ENCODE measurements at places on chromosomes 3 and 15. TPM values are rescaled to one million over a fixed set of nuclear protein-coding genes. Genes with fewer than 3 reads are reported as not detected.

TEX55 gene
- not detected for total RNA-seq

FANCD2OS gene
- total RNA-seq: not detected

LYZL4 gene
- not detected for total RNA-seq

SERINC4 gene
- not detected for total RNA-seq

AHSG gene
- total RNA-seq: not detected

PRR20G gene
- total RNA-seq: not detected

KPNA1 gene
- 47.1 TPM for total RNA-seq

CYB561D2 gene
- 13.7 TPM for total RNA-seq

METTL6 gene
- 19.3 TPM for total RNA-seq

CADM2 gene
- not detected for total RNA-seq

DNA sequence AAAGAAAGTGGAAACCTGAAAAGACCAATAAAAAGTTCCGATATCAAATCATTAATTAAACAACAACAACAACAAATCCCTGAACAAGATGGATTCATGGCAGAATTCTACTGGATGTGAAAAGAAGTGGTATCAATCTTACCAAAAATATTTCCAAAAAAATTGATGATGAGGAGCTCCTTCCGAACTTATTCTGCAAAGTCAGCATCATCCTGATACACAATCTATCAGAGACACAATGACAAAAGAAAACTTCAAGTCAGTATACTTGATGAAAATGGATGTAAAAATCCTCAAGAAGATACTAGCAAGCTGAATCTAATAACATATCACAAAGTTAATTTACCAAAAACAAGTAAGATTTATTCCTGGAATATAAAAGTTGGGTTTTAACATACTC is 881.8 kb downstream of the SI start:
- no peak for DNase-seq

DNA sequence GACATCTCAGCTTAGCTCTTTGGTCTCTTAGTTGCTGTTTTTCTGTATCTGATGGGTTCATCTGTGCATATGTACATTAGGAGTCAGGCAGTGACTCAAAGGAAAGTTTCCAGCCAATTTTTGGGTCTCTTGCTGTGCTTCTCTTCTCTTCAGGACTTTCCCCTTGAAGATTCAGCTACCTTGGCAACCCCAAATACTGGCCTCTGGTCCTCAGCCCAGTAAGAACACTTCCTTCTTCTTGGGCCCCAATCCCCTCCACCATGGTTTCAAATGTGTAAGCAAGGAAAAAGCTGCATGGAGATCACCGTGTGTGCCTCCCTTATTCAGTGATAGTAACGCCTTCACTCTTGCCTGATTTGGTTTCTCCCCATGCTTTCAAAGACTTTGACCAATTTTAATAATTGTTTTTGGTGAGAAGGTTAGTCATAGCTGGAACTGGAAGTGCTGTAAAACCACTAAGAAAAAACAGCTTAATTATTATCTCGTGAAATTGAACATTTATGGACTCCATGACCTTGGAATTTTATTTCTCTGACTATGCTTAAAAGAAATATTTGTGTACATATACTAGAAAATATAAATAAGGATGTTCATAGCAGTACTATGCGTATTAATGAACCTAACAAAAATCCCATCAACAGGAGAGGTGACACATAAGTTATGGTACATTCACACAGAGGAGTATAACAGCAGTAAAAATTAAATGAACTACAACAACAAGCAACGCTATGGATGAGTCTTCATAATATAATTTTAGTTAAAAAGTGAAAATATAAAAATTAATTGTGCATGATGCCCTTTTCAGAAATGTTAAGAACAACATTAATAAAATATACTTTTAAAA is 125.3 kb upstream of the BCL6 start:
- no peak for DNase-seq

- DNase-seq: no peak
Measured at GRCh38 chr3:111236836-111237713, 165.5 kb downstream of the NECTIN3 start.

- no peak for DNase-seq
Measured at GRCh38 chr3:16466822-16467221, 46.7 kb downstream of the RFTN1 start.

DNA sequence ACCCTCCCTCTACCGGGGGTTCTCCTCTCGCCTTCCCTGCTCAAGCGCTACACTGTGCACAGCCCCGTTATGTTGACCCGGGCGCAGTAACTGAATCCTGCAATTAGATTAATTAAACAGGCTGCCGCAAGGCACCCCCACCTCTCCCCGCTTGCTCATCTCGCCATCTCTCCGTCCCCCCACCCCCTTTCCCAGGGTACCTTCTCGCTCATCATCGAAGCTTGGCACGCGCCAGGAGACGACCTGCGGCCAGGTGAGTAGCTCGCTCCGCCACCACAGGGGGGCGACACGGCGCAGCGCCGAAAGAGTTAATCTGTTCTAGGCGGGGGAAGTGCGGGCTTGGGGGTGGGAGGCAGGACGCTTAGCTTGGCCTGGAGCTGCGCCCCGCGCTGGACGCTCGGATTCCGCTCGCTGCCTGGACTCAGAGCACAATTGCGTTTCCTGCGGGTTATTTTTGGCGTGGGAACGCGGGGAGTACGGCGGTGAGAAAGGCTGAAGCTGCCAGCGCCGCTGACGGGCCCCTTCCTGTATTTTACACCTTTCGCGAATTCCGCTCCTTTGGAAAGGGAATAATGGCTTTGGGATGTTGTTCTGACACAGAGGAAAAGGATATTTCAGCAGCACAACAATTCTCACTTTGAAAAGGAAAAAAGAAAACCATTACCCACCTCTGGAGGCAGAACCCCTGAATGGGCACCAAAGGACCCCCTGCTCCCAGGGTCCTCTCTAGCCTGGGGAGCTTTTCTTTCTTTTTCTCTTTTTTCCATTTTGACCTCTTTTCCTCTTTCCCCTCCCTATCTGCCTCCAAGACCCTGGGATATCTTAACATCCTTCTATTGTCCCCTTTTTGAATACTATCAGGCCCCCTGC is 1.5 kb downstream of the DLL4 start:
- no peak for DNase-seq

- no peak for DNase-seq
Measured at GRCh38 chr15:87481126-87481525, 775.4 kb downstream of the NTRK3 start.

- DNase-seq: no peak
Measured at GRCh38 chr3:143037867-143038266, 36.5 kb downstream of the U2SURP start.

DNA sequence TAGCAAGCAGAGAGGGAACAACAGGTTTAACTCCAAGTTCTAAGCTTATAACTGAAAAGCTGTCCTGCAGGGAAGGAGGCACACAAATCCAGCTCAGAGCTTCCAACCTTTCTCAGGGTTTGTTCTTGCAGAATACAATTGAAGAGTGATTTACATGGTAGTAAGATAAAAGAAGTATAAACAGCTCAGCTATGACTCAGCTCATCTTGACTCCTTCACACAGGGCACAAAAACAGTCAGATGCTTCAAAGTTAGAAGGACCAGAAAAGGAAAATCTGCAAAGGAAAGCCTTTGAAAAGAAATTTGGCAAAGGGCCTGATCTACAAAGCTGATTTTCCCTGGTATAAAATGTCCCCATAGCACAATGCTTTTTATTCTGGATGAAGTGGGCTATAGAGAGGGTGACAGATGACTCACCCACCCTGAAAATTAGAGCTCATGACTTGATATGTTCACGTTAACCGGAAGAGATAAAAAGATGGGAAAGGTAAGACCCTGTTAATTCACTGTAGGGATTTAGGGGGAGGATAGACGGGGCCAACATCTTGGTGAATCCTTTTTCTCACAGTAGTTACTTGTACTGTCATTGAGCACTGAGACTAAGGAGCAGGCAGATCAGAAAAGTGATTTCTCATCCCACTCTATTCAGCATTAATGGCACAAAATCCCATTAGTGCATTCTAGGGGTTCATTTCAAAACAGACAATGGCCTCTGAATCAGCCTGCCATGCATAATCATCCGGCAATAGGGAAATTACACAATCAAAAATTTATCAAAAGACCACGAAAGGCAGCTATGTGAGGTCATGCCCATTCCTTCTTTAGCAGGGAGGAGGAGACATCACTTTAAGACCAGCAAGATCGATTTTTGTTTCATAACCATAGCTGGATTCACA is 143.5 kb downstream of the GAP43 start:
- DNase-seq: peak; percentile 56

- DNase-seq: no peak
Measured at GRCh38 chr3:104598848-104599511, 767.7 kb upstream of the ALCAM start.

DNA sequence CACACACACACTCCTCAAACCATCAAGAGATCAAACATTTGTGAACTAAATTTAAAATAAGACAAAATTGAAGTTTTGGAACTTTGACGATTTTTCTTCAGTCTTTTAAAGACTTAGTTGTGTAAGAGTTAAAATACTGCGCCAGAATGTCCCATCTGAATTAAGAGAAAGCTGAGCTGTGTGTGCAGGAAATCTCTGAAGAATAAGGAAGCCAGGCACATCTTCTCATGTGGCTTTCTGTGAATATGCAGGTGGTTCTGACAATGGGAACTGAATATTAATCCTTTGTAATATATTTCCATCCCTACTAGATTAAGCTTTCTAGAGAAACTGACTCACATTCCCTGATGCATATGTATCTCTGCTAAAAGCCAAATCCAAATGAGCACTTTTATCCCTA is 60.1 kb upstream of the ICE2 start:
- DNase-seq: no peak

DNA sequence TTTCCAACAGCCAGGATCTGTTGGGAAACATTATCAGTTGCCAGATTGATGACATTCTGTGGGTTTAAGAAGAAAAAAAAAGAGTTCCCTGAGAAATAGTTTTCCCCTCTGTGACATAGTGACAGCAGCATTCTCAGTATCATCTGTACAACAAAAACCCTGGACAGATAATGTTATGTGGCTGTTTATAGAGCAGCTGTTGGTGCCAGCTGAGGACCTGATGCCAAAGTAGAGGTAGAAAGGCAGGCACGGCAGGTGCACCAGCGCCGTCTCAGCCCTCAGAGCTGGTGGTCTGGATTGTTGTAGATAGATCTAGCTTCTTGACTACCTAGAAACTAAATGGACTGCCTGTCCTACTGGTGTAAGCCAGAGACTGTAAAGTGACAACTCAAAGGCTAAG is 56.2 kb upstream of the FILIP1L start:
- DNase-seq: no peak

- no peak for DNase-seq
Measured at GRCh38 chr3:137765310-137766033, 1.4 kb downstream of the SOX14 start.

DNA sequence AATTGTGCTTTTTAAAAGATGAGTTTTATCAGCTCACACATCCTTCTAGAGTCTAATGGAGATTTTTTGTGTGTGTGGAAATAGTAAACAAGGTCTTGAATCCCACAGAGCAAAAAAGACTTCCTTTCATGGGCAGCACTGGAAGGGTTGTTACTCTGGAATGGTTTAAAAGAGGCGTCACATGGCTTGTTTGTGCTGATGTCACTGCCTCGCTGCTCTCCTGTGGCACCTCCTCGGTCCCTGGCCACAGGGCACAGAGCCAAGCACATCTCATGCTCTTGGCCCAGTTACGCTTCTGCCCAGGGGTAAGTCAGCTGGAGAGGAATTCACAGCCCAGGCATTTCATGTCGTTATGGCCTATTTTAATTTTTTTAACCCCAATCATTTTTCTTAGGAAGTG is 53.2 kb downstream of the PGPEP1L start:
- DNase-seq: peak; percentile 68

DNA sequence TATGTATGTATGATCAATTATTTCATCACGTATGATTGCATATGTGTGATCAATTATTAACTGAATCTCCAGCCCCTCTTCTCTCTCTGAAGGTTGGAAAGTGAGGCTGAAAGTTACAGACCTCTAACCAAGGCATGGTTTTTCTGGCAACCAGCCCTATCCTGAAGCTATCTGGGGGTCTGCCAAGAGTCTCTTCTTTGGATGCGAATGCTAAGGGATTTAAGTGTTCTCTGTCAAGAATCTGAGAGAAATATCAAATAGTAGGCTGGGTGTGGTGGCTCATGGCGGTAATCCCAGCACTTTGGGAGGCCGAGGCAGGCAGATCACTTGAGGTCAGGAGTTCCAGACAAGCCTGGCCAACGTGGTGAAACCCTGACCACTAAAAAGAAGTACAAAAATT is 8.1 kb downstream of the NKTR start:
- DNase-seq: no peak

DNA sequence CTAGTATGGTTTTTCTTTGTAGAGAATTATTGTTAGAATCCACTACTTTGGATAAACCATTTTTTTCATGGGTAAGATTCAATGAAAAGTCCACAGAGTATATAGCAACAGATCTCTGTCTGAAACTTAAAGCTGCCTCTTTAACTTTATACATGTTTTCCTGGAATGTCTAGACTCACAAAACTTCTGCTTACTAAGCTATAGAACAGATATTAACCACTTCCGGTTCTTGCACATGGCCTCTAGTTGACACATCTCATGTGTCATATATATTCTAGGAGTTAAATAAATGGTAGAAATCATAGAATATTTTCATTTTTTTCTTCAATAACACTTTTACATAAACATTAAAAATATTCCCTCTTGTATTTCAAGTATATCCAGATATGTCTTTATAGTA is 1693.9 kb downstream of the SI start:
- no peak for DNase-seq
